ENCODE measurements at places on chromosomes 1 and 21.

GRCh38 chr1:85125891-85126290 is 74.9 kb downstream of the SYDE2 start:
- peak; percentile 56 for DNase-seq

DNA sequence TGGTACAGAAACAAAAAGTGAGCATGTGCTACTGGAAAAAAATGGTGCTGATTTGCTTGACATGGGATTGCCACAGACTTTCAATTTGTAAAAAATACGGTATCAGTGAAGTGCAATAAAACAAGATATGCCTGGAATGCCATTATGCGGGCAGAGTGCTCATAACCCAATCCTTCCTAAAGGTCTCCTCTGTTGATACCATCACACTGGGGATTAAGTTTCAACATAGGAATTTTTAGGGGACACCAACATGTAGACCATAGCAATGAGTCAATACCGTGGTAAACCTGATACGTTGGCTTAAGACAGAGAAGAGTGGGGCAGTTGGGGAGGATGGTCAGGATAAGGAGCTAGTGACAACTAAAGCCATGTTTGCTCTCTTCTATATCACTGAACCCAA is 20.5 kb downstream of the MX1 start:
- no peak for DNase-seq

GRCh38 chr1:64440183-64440826 is 29.6 kb upstream of the CACHD1 start:
- no peak for DNase-seq

- no peak for DNase-seq
Observed at GRCh38 chr1:86409416-86410021, 13.4 kb upstream of the ODF2L start.

- DNase-seq, result peak; percentile 37
Observed at GRCh38 chr21:44509539-44509938, 30.5 kb downstream of the KRTAP10-1 start.

DNA sequence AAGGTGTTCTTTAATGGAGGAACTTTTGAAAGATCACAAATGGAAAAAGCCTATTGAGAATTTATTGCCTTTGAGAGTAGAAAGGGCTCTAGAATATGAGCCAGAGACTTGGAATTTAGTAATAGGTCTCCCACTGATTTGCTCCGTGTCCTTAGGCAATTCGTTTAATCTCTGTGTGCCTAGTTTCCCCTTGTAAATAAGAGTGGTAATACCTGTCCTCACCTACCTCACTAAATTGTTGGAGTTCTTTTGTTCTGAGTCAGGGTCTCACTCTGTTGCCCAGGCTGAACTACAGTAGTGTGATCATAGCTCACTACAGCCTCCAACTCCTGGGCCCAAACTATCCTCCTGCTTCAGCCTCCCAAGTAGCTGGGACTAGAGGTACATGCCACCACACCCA is 15.0 kb upstream of the TEKT2 start:
- no peak for DNase-seq

DNA sequence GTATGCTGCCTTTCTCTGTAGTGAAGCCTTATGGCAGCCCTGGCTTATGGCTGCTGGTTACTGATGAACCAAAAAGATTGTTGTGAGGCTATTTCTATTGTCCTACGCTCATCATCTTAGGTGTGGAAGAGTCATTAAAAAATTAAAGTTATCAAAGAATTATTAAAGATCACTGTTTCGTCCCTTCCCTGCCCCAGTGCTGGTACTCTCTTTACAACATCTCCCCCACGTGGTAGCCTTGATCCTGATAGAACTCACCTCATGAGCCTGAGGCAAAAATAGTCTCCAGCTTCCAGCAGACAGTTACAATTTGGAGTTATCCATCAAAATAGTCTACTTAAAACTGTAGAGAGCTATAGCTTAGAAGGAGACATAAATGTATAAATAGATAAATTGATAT is 201.5 kb downstream of the S1PR1 start:
- DNase-seq, result no peak

DNA sequence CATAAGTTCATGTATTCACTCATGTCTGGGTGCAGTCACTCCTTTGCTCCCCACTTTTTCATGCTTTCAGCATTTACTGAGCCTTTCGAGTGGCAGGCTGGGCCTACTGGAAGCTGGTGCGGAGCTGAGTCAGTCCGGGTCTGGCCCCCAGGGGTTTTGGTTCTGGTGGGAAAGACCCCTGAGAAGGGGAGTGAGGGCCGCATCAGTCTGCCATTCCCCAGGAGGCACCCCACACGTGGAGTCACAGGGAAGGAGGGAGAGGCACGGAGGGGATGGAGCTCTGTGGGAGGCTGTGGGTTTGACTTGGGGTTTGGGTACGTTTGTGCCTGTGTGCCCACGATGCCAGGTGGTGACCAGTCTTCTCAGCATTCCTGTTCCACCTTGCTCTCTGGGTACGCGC is 87.9 kb downstream of the PTPRU start:
- DNase-seq, result no peak

DNA sequence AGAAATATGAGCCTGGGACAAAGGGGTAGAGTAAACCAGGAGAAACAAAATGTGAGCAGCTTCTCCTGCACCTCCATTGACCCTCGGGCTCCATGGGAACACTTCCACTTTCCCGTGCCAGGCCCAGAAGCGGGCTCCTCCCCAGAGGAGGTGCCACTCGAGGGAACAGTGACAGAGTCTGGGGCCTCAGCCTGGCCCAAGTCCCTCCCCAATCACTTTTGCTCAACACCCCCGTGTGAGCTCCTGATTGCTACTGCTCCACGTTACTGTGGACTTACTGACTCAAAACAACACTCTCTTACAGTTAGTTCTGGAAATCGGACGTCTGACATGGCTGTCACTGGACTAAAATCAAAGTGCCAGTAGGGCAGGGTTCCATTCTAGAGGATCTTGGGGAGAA is 17.7 kb upstream of the KLHDC7A start:
- no peak for DNase-seq

GRCh38 chr1:227428803-227429202 is 110.5 kb upstream of the CDC42BPA start:
- DNase-seq, result no peak

DNA sequence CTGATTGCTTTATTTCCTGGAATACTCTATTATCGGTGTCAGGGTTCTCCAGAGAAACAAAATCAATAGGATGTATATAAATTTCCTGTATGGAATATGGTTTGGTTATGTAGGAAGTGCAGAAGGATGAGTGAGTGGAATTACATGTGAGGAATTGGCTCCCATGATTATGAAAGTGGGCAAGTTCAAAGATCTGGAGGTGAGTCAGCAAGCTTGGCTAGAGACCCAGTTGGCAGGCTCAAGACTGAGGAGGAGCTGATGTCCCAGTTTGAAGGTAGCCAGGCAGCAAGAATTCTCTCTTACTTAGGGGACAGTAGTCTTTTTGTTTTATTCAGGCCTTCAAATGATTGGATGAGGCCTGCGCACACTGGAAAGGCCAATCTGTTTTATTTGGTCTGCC is 57.5 kb downstream of the MAP3K7CL start:
- DNase-seq, result no peak

GRCh38 chr1:81571946-81572345 is 228.8 kb upstream of the ADGRL2 start:
- no peak for DNase-seq

- DNase-seq, result no peak
Observed at GRCh38 chr1:60225486-60225885, 151.9 kb upstream of the C1orf87 start.

DNA sequence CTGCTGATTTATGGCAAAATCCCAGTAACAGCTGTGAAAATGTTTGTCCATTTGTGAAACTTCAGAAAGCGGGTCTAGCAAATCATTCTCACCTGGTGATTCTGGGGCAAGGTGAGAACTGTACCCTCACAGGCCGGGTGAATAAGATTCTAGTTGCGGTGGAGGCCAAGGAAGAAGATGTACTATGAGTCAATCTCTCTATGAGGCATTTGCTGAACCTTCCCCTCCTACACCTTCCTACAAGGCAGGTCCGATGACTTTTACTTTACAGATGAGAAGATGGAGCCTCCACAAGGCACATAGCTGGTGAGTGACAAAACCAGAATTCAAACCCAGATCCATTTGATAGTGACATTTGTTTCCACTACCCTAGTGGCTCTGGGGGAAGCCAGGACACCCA is 72.7 kb downstream of the BACH1 start:
- DNase-seq, result no peak

- DNase-seq, result no peak
Observed at GRCh38 chr1:162093095-162093494, 23.6 kb downstream of the NOS1AP start.

- DNase-seq, result no peak
Observed at GRCh38 chr1:203324105-203325025, 19.0 kb downstream of the BTG2 start.

DNA sequence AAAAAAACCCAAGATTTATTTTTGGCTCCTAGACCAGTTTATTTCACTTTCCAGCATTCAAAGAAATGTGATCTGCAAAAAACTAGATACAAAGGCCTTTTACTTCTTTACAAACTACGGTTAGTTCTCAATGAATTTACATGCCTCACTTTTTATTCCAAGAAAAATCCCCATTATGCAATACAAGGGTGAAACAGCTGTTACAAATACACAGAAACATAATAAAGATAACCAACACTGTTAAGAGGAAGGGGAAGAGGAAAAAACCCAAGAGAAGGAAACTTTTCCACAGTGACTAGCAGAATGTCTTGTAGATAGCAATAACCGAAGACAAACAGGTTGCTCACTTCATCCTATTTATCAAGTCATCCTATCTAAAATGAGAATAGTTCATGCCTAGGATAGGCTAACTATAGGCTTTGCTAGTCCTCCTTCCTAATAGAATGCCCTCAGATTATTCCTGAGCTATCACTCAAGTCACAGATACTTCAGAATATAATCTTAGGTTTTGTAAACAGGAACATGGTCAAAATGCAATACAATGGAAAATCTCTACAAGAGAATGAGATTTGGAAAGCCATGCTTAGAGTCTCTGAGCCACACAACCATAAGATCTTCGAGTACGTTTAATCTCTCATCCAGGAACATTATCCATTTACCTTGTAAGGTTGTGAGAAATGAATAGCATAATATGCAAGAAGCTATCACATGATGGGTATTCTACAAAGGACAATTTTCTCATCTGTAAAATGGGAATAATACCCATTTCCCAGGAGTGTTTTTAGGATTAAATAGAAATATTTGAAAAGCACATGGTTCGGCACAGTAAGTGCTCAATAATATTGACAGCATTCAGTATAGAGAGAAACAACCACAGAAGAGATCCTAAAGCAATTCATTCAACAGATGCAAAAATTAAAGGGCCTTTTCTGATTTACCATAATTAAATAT is 5.4 kb downstream of the PNRC2 start:
- no peak for DNase-seq

All from NCI-H2081 treated with DMSO at 0.1 percent for 48 hours (cell line).